ENCODE measurements at places on chromosomes 3 and 15.

DNA sequence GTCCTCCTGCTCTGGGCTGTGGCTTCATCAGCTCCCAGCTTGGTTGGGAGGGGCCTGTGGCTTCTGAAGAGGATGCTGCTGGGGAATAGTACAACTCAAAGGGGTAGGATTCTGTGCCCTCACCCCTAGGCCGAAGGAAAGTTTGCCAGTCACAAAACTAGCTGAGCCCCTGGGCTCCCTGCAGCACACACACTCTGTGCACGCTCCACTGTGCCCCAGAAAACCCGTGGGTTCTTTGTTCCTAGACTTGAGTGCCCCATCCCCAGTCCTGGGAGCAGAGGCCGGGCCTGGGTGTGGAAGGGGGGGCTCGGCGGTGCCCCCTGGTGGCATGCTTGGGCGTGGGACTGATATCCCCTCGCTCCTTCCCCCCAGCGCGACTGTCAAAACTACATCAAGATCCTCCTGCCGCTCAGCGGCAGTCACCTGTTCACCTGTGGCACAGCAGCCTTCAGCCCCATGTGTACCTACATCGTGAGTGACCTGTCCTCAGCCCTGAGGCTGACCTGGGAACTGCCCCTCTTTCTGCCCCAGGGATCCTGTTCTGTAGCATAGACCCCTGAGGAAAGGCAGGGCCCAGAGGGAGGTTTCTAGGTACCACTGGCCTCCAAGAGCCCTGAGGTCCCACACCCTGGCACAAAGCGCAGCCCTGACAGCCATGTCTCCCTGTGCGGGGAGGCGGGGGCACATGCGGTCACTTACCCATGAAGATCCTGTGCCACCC lies 14.2 kb downstream of the CIB1 start:
- DNase-seq: peak; percentile 46

DNA sequence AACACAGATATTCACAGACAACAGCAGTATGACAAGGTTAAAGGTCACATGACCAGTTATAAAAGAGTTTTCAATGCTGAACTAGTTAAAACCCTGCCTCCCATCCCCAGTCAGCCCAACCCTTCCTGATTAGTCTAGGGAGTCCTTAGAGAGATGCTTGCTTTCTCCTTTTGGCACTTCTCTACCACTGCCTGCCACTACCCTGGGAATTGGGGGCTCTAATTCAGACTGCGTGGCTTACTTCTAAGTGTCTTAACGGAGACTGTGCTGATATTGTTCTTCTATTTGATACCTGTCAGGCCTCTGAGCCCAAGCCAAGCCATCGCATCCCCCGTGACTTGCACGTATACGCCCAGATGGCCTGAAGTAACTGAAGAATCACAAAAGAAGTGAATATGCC lies 11.7 kb upstream of the TRA2B start:
- no peak for DNase-seq

GRCh38 chr15:97729270-97729669 lies 231.2 kb upstream of the ARRDC4 start:
- DNase-seq: no peak

GRCh38 chr15:88489321-88489720 lies 21.8 kb downstream of the MRPS11 start:
- DNase-seq: no peak

- no peak for DNase-seq
Measured at GRCh38 chr3:128107834-128108233, 15.8 kb downstream of the RUVBL1 start.

DNA sequence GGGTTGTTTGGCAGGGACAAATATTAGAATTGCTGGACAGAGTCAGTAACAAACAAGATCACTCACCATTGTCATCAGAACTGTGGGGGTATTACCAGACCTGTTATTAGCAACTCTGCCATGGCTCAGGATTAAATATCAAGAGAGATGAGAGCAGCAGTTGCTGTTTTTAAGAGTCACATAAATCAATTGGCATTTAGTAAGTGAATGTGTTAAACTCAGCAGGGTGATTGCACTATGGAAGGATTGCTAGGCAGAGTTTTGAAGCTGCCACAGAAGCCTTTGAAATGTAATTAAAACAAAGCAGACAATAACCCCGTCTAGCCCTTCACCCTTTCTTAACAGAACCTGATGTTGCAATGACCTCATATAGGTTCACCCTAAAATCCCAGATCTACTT lies 238.8 kb downstream of the GAP43 start:
- no peak for DNase-seq

- DNase-seq: peak; percentile 80
Measured at GRCh38 chr3:15797642-15798303, at the start of gene ANKRD28. ANKRD28 (minus strand) TSS chr3:15797979; CDS start chr3:15796521, 1,458 bp downstream.

GRCh38 chr15:39124553-39125171 lies 456.2 kb upstream of the THBS1 start:
- DNase-seq: no peak

DNA sequence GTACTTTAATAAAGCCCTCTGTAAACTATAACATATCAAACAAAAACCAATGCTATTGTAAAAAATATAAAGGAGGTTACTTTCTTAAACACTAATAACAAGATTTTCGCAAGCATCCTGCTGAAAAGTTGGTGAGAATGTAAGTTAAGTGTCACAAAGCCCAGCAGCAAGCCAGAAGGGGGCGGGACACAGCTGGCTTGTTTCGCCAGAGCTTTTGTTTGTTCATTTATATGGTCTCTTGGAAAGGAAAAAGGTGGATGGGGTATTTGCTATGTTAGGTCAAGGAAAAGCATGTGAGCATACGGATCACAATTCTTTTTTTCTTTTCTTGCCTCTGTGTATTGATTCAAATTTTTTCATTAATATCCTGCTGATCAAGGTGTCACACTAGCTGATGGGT lies 59.9 kb downstream of the HACD2 start:
- DNase-seq: no peak

DNA sequence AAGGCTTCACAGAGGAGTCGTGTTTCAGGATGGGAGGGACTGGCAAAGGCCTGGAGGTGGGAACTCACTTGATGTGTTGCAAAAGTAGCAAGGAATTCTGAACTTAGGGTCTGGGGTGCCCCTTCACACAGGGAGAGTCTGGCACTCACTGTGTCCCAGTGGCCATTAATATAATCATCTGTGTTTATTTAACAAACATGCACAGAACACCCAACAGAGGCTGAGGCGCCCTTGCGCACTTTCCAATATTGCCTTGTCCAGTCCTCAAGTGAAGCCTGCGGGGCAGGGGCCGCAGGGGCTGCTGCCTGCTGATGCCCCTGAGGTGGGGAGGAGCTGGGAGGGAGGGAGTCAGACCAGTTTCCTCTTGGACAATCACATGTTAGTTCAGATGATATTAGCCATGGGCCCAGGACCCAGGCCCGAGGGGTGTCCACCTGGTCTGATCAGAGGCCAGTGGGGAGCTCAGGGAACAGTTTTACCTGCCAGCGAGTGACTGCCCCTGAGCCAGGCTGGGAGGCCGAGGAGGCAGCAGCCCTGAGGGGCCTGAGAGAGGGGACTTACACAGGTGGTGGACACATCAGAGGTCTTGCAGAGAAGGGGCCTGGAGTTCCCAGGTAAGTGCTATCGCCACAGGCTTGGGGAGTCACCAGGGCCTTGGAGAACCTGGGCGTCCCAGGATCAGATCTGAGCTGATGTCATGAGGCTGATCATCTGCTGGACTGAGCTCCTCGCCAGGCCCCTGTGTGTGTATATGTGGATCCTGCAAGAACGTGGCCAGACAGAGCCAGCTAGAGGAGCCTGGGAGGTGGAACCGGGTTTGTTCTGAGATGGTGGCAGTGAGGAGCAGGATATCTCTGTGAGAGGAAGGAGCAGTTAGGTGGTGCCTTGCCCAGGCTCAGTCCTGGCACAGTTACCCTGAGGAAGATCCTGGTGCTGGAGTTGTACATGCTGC lies 13.8 kb upstream of the TXNRD3 start:
- no peak for DNase-seq

DNA sequence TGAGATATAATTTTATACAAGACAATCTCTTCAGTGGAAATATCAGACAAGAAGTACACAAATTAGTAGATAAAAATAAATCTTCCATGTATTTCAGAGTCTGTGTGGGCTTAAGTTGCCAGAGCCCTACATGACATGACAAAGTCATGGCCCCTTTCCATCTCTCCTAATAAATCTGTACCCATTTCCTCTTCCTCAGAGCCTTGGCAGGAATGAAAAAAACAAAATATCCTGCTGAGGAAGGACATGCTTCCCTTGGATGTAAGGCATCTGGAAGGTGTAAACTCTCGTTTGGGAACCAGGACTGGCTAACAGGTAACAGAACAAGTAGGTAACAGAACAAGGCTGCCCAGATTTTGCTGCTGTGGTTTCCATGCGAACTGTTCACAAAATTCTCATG lies 148.1 kb downstream of the SNRK start:
- DNase-seq: no peak

DNA sequence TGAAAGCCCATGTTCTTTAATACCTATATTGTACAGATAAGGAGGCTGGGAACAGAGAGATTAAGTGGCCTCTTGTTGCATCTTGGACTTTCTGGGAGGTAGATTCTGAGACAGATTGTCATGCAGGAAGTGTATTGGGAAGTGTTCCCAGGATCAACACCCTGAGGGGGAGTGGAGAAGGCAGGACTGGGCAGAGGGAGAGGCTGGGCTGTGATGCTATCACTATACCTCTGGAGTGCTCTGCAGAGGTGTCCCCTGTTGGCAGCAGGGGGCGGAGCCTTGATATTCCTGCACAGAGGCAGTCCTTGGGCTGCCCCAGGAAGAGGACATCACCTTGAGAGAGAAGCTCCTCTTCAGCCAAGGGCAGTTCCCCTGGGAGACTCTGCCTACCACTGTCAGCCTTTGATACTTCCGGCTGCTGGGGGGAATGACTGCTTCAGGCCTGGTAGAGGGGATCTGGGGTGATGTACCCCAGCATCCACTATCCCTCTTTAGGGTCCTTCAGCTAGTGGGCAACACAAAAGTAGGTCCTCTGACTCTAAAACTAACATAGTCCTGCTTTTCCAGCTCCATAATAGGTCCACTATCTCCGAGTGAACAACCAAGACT lies 97.4 kb upstream of the RNU6-1 start:
- DNase-seq: no peak

DNA sequence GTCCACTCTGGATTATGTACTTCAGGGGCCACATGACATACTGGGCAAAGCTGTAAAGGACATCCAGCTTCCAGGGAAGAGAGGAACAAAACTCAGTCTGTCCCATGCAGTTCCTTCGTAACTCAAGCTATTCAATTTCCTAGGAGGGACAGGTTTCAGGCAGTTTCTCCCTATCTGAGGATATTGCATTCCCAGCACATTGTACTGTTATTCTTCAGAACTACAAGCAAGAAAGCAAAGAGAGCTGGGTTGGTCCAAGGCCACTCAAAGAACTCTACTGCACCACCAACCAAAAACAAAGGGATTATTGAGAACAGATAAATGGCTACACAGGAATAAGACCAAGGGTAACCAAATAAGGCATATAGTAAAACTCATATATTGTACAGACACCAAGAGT lies 117.6 kb upstream of the ARL6 start:
- DNase-seq: no peak

DNA sequence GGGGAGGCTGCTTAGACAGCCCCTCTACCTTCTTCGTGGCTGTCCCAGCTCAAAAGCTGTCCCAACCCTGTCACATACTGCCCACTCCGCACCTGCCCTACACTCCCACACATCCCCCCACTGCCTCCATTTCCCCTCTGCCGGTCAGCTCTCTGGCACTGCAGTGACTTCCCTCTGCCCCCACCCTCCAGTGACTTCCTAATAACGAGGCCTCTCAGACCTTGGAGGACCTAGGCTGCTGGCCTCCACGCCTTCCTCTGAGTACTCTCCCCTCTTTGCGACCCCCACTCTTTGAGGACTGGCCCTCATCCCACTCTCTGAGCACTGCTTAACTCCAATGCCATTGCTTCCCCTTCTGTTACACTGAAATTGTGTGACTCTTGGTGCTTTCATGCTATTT lies 45.3 kb downstream of the KY start:
- no peak for DNase-seq
